RPMI7951 (cell line): ENCODE measurements at places on chromosomes 1 and 21. TPM values are rescaled to one million over a fixed set of nuclear protein-coding genes. Genes with fewer than 3 reads are reported as not detected.
A peak's percentile ranks its signal among the peaks of the same experiment; 100 is the strongest.

DNA sequence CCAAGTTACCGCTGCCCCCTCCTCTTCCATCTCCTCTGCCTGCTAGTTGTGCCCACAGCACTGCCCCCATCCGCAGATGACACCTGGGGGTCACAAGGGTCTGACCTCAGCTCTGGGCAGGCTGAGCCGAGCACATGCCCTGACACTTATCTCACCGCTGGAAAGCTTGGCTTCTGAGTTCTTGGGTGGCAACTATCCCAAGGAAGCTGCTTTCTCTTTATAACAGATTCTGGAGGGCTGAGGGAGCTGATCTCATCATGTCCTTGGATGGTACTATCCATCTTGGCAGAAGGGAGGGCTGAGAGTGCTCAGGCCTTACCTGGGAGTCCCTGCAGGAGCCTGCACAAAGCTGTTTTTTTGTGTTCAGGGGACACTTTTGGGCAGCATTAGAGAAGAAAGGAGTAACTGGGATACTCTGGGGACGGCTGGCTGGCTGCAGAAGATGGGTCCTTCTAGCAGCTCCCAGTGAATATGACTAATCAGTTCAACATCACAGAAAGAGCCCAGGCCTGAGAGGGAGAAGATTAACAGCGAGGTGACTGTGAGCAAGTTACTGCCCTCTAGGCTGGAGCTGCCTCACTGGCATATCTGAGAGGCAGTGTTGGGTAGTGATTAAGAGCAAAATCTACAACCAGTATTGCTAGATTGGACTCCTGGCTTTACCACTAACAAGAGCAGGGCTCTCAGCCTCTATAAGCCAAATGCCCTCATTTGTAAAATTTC is 71.6 kb downstream of the PLXNA2 start:
- peak; percentile 78 for DNase-seq

DNA sequence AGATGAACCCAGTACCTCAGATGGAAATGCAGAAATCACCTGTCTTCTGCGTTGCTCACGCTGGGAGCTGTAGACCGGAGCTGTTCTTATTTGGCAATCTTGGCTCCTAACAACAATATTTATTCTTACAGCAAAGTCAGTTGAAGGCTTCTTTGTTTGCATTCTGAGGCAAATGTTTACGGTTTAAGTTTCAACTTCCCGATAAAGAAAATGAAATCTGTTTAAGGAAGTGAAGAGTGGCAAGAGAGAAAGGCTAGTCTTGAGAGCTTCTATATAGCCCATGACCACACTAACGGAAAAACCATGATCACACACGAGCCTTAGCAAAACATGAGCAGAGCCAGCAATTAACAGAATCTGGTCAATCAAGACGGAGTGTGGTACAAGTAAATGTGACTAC is 122.6 kb upstream of the ZNHIT6 start:
- no peak for DNase-seq

Gene GJA4
- not detected in 2 replicates for total RNA-seq

GRCh38 chr1:6401673-6402072 is 8.1 kb upstream of the ACOT7 start:
- DNase-seq, result no peak

GRCh38 chr1:116168277-116169032 is 57.3 kb downstream of the MAB21L3 start:
- peak; percentile 52 for DNase-seq

DNA sequence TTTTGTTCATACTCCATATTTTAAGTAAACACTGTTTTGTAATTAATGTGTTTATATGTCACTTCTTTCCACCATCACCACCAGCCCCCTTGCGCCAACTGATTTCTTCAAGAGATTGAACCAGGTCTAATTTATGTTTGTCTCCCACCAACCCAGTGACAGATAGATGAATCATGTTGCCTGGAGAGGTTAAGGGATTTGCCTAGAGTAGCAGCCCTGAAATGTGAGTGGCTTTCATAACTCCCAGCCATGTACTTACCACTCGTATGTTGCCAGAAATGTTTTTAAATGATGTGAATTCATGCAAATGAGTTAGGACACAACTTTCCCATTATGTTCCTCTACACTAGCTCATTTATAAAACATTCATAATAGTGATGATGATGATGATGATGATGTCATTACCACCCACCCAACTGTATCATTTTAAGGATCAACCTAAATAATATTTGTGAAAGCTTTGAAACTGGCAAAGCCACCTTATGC is 86.9 kb downstream of the LRRC8D start:
- DNase-seq, result peak; percentile 76

DNA sequence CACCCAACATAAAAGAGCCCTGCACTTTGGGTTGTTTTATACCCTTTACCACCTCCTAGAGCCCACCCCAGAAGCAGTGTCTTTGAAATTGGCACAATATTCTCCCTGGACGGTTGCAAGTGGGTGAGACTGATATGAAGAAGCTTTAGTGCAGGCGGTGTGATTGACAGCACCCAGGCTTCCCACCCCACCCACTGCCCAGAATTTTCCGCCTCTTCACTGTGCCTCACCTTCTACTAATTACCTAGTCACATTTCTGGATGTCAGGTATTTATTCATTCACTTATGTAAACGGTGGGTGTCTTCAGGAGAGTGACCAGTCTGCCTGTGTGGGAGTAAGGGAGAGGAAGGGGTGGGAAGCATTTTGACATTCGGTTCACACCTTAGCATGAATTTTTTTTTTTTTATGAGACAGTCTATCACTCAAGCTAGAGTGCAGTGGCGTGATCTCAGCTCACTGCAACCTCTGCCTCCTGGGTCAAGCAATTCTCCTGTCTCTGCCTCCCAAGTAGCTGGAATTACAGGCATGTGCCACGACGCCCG is 1.7 kb upstream of the FAM89A start:
- no peak for DNase-seq
